ENCODE measurements at places on chromosomes 16 and 17.

DNA sequence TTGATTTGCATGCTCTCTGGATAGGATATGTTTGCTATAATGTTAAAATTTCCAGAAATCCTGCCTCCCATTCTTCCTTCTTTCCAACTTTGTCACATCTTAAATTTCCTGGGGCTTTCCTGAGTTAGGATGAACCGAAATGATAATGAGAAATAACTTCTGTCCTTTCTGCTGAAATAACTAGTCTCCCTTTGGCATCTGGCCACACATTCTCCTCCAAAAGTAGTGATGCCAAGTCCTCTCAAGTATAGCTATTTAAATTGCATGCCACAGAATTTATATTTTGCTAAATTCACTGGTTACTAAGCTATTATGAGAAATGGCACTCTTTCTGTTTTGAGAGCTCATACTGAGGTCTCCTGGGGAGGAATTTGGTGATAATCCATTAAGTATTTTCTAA lies 30.6 kb downstream of the FAM20A start:
- DNase-seq, result no peak

GRCh38 chr17:62194401-62194800 lies 129.3 kb upstream of the MED13 start:
- no peak for DNase-seq

DNA sequence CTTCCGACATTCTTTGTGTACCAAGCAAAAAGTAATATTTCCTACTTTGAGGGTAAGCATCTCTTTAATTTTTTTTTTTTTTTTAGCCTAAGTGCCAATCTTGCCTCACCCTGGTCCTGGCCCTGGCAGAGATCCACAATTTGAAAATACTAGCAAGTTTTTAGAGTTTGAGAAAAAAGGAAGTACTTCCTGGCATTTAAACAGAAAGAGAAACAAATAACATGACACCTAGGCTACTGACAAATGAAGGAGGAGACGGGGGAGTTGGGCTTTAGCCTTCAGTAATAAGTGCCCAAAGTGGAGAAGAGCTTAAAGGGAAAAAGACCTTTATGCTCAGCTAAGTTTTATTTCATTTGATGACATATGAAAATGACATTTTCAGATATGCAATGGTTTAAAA lies 92.8 kb downstream of the HS3ST3A1 start:
- no peak for DNase-seq

GRCh38 chr17:17022456-17022855 lies 19.8 kb upstream of the MPRIP start:
- DNase-seq, result no peak

DNA sequence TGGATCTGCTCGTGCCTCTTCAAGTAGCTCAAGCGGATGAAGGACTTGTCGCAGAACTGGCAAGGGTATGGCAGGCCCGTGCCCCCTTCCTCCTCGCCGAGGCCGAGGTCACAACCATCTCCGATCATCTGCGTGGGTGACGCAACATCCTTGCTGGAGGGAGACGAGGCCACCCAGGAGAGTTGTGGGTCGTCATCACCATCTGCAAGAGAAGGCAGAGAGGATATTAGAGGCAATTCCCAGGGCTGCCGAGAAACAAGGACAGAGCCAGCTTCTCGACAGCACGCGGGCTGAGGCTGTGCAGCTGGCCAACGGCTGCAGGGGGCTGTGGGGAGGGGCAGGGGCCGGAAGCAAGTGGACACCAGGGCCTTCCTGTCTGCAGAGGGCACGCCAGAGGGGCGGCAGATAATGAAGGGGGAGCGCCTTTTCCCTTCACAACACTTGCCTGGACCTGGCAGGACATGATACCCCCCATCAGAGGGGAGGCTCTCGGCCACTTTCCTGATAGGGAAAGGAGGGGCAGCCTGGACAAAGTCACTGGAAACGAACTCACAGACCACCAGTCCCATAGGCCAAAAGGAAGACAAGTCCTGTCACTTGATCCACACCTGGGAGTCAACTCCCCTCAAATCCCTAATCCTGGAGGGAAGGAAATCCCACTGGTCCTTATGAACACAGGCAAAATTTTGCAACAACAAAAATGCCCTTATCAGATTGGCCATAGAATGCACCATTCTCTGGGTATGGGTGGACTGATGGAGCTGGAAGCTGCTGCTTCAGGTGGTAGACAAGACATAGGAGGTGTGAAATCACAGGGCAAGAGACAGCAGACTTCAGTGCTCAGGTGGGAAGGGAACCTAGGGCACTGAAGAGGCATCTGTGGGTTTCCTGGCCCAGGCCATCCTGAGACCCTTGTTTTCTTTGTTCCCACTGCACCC lies 217.0 kb downstream of the ZNF423 start:
- DNase-seq, result no peak

DNA sequence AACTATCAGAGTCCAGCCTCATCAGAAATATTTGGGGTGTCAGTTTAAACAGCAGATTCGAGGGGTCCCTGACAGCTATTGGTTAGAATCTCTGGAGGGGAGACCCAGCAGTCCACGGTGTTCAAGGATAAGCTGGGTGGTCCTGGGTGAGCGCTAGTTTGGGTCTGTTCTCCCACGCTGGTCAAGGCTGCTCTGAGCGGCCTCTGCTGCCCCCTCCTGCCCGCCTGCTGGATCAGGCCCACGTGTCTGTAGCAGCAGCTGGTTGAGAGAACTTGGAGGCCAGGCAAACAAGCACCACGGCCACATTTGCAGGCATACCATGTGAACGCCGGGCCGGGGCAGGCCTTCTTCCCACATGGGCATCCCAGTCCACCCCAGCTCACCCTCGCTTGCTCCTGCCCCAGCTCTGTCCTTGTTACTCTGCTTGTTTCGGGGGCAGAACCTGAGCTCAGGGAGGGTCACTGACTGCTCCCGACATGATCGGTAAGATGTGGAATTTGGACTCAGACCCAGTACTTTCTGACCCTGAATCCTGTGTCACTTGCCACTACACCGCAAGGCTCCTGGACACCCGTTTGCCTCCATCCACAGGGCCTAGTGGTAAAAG lies 7.4 kb downstream of the FOXF1 start:
- DNase-seq, result no peak

DNA sequence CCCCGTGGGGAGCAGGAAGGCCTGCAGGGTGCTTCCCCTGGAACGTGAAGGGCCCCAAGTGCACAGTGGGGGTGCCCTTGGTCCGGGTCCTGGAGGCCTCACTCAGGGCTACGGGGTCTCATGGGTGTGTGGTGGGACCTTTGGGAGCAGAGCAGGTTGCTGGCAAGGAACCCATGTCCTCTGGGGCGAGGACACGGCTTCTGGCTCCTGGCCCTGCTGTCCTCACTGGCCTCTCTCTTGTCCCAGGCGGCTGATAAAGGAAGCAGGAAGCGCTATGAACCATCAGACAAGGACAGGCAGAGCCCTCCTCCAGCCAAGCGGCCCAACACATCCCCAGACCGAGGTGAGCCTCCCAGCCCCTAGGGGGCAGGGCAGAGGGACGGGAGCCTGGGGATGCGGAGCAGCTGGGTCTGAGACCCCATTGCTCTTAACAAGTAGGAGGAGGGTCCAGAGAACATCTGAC lies 9.8 kb upstream of the IL17C start:
- no peak for DNase-seq

GRCh38 chr16:66169817-66170216 lies 196.7 kb upstream of the CDH5 start:
- no peak for DNase-seq

- no peak for DNase-seq
Measured at GRCh38 chr16:46822270-46822669, 8.7 kb downstream of the C16orf87 start.

- no peak for DNase-seq
Measured at GRCh38 chr17:72219137-72219823, 98.5 kb downstream of the SOX9 start.

- no peak for DNase-seq
Measured at GRCh38 chr16:67654403-67654911, 5.6 kb downstream of the ACD start.

- DNase-seq, result no peak
Measured at GRCh38 chr17:17279316-17279715, 1.7 kb downstream of the COPS3 start.

- no peak for DNase-seq
Measured at GRCh38 chr16:81531419-81531821, 86.8 kb downstream of the CMIP start.

DNA sequence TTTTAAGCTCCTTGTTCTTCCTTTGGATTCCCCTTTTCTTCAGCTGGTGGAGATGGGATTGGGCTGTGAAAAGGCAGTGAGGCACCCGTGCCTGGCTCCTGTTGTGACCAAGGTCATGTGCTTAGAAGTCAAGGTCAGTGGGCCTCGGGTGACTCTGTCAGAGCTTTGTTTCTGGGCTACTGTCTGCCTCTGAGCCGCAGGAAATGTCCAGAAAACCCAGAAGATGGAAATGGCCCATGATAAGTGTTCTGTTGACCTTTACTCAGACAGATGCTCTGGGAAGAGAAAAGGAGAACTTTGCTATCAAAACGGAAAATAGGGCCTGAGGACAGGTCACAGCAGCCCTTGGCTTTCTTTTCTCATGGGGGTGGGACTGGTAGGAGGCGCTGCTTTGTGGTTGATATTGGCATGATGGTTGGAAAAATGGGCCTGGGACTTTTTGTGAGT lies 2.9 kb downstream of the ABCC1 start:
- DNase-seq, result no peak

- DNase-seq, result peak; percentile 49
Measured at GRCh38 chr17:50841949-50842354, 6.6 kb downstream of the WFIKKN2 start.

DNA sequence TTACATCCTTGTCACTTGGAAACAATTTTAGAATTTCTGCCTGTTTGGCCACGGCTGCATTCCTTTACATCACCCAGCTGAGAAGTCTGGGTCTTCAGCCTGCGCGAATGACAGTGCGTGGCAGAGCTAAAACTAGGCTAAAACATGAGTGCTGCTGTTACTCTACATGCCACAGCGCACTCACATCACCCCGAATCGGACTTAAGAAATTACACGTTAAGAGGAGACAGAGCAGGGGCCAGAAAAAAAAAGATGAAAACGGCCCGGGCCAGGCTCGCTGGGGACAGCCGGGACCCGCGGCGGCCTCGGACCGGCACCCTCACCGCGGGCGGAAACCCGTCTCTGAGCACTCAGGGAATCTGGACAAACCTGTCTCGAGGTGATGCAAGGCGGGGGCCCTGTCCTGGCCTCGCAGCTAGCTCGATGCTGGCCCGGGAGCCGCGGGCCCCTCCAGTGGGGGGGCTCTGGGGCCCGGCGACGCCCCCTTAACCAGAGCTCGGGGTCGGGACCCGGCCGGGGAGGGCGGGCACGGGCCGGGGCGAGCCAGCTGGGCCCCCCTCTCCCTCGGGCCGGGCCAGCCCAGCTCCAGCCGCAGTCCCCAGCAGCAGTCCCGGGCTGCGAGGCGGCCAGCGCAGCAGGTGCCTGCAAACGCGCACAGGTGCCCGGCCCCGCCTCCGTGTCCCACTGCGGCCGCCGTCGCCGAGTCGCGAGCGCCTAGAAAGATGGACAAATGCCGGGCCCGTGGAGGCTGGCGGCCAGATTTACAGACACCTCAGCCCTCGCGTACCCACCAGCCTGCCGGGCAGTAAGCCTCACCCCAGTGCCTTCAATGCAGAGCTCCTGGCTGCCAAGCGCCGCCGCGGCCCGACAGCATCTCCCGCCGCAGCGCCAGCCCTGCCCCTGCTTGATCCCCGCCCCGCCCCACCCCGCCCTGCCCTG lies at the start of gene AKTIP:
TSS of gene AKTIP (minus strand) at position 879 of the 939 bp plus-strand sequence. CDS start 2,950 bp downstream, outside the sequence.
- no peak for DNase-seq

GRCh38 chr17:13888056-13888609 lies 181.2 kb upstream of the COX10 start:
- no peak for DNase-seq

DNA sequence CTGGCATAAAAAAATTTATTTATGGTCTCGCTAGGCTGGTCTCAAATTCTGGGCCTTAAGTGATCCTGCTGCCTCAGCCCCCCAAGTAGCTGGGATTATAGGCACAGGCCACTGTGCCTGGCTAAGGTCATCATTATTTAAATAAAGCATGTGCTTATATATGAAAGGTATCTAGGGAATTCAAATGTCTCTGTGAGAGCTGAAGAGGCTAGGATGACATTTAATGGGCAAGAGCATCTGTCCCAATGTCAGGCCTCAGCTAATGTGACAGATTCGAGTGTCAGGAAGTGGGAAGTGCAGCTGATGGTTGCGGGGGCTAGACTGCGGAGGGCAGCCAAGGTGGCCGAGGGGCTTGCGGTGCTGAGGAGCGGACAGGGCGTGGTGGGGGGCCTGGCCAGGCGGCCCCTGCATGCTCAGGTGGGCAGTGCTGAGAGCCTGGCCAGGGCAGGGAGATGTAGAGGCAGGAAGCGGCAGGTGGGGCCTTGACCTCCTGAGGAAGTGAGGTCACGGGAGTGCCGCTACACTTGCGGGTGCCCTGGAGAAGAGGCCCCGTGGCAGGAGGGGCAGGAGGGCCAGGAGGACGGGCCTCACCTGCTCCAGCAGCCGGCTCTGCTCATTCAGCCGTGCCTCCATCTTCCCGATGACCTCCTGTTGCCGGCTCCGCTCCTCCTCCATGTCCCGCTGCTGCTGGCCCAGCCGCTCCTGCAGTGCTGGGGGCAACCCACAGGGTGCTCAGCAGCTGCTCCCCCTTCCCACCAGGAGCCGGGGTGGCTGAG lies 12.6 kb upstream of the MRPL38 start:
- DNase-seq, result no peak

DNA sequence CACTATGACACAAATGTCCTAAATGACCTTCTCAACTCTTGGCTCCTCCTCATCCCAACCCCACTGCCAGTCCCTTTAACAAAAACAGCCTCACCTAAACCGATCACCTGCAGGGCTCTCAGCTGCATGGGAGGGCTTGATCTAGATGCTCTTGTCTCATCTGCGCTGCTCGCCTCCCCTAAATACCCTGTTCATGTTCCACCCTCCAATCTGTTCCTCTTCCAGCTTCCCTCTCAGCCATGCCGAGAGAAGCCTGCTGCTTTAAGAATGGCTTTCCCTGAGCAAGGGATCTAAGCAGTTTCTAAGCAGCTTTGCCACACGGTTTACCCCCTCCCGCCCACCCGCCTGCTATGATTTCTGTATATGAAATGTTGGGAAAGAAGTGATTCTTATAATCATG lies 23.7 kb downstream of the PIPOX start:
- no peak for DNase-seq

DNA sequence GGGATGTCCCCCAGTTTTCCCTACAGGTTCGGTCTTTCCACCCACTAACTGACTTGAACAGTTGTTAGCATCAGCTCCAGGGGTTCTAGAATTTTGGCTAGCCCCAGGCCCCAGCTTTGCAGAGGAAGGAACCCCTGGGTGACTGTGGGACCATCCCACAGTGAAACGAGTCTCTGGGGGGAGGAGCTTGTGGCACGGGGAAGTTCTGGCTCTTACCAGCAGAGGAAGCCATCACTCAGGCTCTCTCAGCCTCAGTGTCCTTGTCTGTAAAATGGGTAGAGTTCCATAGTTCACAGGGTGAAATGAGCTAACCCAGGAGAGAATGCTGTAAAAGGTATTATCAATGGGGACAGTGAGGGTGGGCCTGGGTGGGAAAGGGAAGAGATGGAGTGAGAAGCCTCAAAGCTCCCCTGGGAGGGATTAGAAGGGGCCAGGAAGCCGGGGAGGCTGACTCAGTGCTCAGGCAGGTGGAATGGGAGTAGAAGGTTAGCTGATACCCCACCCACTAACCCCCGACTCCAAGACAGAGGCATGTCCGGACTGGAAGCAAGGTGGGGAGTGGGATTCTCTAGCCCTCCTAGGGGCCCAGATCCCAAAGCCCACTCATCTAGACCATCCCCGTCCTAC lies 30.9 kb upstream of the CDC42EP4 start:
- DNase-seq, result no peak

GRCh38 chr17:1779571-1780131 lies 17.8 kb downstream of the SERPINF1 start:
- DNase-seq, result no peak
